ENCODE measurements at places on chromosomes 2 and 18.
A peak's percentile ranks its signal among the peaks of the same experiment; 100 is the strongest.

GRCh38 chr2:238121511-238122286, 16.8 kb upstream of the KLHL30 start:
- DNase-seq = no peak

- DNase-seq = no peak
Observed at GRCh38 chr2:24832073-24832461, 38.8 kb downstream of the CENPO start.

- DNase-seq = peak; percentile 48
Observed at GRCh38 chr2:66507673-66508201, 72.8 kb downstream of the MEIS1 start.

- no peak for DNase-seq
Observed at GRCh38 chr2:206031950-206032567, 53.9 kb downstream of the INO80D start.

GRCh38 chr2:54454548-54455130, 1.5 kb upstream of the SPTBN1 start:
- DNase-seq = no peak

Data from NCI-H2171 treated with DMSO at 0.1 percent for 48 hours (cell line).